ENCODE measurements at places on chromosomes 6 and 20. TPM values are rescaled to one million over a fixed set of nuclear protein-coding genes. Genes with fewer than 3 reads are reported as not detected.

SLC22A16 gene
- not detected for total RNA-seq

DNA sequence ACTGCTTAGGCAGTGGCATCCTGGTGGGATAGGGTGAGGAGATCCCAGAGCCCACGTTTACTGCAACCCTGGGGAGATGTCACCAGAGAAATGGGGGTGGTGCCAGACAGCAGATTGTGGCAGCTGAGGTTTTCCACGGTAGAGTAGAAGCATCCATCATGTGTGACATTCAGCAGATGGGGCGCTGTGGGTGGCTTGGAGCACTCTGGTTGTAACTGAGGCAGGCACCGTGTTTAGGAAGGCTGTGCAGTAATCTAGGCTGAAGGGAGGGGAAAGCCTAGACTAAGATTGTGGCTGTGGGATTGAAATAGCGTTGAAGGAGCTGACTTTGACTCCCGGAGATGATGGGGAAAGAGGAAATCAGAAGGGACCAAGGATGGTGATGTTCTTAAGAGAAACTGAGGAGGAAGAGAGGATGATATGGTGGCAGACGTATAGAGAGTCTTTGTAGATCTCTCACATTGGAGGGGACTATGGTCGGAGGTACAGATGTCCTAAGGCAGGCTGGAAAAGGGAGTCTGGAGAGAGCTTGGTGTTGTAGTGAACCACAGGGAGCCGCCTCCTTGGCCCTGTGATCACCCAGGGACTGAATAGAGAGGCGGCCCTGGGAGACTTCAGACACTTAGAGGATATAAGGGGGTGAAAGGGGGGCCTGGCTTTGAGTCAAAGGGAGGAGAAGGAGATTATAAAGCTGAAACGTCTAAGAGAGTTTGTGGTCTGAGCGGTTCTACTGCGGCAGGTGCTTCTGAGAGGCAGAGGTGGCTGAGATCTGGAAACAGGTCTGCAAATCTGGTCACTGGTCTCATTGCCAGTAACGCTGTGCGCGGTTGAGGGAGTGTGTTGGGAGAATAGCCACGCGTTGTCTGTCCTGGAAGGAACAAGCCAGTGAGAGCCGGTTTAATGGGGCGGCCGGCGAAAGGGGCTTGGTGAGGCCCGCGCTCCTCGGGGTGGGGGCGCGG, 792 bp upstream of the MICA start:
- no peak for DNase-seq

DNA sequence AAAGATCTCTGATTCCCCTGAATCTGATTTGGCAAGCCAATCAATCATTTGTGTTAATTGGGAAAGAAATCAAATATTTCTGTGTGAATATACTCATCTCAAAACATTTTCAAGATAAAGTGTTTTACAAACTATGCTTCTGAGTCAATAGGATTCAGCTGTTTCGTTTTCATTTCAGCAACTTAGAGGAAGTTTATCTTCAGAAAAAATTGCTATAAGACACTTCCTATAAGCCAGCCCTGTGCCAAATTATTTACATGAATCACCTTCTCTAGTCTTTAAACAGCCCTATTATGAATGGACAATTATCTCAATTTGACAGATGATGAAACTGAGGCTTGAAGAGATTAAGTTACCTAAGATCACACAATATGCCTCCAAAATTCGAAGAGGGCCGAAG, 10.9 kb downstream of the DEFB129 start:
- no peak for DNase-seq

DNA sequence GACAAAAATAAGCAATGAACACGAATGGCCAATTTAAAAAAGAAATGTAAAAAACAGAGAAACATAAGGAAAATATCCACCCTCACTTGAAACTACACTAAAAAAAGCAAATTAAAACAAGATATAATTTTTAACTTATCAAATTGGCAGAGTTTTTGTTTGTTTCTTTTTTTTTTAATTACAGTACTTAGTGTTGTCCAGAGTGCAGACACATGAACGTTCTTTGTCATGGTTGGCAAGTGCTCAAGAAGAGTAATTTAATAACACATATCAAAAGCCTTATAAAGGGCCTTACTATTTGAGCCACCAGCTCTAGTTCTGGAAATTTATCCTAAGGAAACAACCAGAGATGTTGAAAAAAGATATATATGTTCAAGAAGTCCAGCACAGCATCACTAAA, 142.3 kb downstream of the ATXN1 start:
- DNase-seq = no peak

- no peak for DNase-seq
Observed at GRCh38 chr6:69887026-69887425, 20.7 kb downstream of the COL19A1 start.

- DNase-seq = no peak
Observed at GRCh38 chr6:3202999-3203696, 24.3 kb downstream of the TUBB2B start.

GMDS gene
- total RNA-seq = 17.2 TPM

DNA sequence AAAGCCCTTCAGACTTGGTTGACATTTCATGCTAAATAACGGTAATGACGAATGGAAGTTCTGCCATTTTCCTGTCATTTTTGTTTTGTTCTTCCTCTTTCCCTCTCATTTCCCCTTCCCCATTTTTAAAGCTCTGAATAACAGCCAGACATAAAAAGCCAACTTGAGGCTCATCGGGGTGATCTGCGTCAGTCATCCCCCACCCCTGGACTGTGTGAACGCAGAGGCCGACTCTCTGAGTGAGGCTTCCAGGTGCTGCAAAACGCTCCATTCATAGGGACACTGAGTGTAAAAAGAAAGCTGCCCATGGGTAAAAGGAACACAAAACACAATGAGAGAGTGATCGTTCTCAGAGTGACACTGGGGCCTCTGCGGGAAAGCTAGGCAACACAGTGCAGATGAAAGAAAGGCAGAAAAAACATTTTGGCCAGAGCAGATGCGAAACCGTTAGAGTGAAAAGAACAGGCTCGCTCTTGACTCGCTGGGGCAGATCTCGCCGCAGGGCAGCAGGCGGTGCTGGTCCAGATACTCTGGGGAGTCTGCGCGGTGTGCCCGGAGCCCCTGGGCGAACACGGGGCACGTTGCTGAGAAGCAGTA, 684.8 kb downstream of the QKI start:
- DNase-seq = no peak
